Activated CD8-positive, alpha-beta memory T cell treated with anti-CD3 and anti-CD28 coated beads for 1 hour (primary cell): ENCODE measurements at places on chromosomes 16 and 17.

DNA sequence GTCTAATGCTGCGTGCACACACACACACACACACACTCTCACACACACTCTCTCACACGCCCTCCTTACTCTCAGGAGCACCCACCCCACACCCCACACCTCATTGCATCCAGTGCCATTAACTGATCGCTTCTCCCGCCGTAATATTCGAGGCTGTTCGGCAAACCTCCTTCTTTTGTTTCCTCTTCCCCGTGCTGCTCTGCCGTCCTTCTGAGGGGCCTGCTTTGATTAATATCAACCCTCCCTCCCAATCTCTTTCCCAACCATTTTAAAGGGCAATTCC, 156.2 kb upstream of the TNRC6C start:
- no peak for DNase-seq

DNA sequence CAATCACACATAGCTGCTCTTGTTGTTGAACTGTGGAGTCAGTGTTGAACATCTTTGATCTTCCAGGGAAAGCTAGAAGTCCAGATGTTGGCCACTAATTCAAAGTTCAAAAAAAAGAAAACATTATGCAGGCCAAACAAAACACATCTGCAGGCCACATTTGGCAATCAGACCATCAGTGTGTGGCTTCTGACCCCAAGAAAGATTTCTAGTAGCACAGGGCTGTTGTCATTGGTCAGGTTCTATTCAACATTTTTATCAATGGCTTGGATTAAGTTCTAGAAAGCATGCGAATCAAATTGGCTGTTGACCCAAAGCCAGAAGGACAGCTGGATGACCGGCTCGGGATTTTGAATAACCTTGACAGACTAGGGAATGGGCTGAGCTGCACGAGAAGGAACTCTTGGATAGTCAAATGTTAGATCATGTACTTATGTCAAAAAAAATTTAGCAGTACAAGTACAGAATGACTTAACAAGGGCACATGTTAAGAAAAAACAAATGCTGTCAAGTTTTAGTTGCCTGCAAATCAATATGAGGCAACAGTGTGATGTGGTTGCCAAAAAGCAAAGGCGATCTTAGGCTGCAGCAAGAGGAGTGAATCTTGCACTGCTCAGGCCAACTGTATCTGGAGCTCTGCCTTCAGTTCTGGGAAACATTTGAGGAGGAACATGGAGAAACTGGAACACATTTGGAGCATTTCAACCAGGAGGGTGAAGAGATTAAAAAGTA, 187.6 kb downstream of the RGS9 start:
- no peak for DNase-seq

DNA sequence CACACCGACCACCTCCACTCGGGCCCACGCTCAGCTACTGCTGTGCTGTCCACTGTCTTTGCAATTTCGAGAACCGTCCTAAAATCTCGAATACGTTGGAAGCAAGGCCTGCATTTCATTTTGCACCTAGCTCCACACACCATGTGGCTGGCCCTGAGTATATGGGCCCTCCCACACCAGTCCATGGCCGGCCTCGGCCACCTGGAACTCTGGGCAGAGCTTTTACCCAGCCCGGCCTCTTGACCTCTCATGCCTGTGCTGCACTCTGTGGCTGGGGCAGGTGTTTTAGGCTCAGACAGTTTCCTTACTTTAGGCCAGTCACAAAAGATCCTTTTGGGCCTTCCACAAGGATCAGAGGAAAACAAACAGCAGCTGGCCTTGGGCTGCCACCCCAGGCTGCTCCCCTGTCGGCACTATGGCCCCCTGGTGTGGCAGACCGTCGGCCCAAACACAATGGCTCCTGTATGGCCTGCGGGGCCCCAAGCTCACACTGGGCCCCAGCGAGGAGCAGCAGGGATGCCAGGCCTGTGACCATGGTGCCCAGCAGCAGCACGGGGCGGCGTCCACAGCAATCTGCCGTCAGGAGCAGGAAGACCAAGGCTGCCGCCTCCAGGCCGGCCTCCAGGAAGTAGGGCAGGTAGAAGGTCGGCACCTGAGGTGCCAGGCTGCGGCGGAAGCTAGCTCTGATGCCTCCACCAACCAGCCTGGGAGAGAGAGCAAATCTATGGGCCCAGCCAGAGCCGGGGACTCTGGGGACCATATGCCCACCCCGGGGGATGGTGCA, 2.5 kb downstream of the SLC22A31 start:
- DNase-seq = no peak

DNA sequence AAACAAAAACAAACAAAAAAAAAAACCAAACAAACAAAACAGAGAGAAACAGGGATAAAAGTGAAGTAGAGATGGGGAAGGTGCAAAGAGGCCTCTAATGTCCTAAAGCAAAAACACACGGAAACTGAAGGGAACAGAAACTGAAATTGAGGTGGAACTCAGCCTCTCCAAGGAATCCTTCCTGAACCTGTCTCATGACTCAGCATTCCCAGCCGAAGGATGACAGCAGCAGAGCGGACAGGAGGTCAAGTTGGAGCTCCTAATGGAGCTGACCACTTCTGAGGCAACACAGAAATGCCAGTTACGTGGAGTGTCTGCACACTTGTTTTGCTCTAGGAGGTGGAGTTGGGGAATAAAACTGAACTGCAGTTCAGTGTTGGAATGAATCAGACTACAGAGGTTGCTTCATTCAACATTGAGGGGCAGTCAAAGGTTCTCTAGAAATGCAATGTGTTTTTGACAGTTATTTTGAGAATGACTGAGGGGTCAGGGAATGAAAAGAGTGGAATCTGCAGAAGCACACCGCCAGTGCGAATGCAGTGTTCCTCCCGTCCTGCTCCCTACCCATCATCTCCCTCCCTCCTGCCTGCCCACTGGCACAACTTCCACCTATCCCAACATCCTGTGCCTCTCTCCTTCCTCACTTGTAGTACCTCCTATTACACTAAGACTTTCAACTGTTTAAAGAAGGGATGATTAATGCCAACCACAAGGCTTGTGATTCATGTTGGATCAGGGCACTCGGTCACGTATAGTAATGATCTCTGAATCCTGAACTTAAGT, 6.3 kb downstream of the UBE2O start:
- no peak for DNase-seq

GRCh38 chr16:3645108-3645503, 9.4 kb upstream of the DNASE1 start:
- no peak for DNase-seq

- DNase-seq = no peak
Observed at GRCh38 chr17:56727876-56728617, 105.7 kb downstream of the C17orf67 start.

DNA sequence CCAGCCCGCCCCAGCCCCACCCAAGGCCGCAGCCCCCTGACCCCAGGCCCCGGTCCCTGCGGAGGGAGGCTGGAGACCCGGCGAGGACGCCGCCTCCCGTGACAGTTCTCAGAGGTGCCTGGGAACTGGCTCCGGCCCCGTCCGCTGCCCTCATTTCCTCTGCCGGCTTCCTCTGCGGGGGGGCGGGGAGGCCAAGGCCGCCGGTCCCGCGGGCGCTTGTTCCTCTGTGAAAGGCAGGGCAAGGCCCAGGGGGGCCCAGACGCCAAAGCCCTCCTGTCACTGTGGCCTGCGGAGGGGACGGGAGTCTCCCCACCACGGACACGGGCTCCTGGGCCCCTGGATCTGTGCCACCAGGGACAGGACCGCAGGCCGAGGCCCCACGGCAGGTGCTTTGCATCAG, 5.0 kb upstream of the PVALEF start:
- DNase-seq = no peak

- DNase-seq = no peak
Observed at GRCh38 chr16:78405833-78406232, 306.4 kb downstream of the WWOX start.

GRCh38 chr16:85334718-85335583, 222.7 kb upstream of the CIBAR2 start:
- DNase-seq = no peak

DNA sequence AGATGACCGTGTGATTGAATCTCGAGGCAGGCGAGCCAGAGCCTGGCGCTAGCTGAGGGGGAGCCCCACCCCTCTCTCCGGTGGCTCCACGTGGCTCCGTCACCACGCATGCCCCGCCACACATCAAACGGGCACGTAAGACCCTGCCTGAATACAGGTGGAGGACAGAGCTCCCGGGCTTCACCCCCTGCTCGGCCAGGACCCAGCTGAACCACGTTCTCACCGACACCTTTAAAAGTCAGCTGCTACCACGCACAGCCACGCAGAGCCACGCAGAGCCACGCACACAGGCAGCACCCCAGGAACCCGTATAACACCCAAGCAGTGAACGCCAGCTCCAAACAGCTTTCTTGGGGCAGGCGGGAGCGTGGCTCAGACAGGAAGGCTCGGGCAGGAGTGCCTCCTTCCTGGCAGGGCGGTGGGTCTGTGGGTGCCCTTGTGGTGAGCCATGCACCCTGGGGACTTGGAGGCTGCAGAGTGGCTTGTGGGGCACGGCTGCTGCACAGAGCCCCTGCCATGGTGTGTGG, 4.4 kb downstream of the TMEM204 start:
- DNase-seq = no peak

GRCh38 chr17:2365132-2365531, 27.8 kb downstream of the SGSM2 start:
- no peak for DNase-seq

DNA sequence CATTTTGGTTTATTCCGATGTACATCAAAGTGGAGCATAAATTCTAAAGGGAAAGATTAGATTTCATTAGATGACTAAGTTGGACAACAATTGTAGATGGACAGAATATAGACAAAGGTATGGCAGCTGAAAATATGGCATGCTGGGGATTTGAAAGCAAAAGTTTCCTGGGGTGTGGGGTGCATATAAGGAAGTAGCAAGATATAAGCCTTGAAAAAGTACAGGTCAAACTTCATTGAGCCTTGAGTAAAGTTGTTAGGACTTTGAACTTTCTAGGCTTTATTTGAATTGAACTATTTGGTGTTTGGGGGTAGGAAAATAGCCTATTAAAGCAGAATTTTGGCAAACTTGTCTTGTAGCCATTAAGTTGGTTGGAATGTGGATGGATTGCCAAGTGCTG, 75.8 kb upstream of the KCNJ16 start:
- DNase-seq = no peak

DNA sequence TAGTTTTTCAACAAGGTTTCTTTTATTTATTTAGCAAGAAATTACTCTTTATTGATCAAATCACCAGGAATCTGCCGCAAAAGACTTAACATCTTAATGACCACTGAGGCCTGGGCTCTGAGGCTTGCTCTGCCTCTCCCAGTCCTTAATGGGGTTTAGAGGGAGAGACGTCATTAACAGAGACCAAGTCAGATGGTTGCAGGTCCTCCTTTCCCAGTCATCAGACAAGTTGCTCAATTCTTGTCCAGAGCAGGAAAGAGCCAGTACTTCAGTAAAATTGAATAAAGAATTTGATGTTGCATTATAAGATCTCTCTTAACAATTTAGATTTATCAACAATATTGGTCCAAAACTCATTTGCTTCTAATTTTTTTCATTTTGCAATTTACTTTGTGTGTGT, 2.0 kb downstream of the SEPHS2 start:
- no peak for DNase-seq

DNA sequence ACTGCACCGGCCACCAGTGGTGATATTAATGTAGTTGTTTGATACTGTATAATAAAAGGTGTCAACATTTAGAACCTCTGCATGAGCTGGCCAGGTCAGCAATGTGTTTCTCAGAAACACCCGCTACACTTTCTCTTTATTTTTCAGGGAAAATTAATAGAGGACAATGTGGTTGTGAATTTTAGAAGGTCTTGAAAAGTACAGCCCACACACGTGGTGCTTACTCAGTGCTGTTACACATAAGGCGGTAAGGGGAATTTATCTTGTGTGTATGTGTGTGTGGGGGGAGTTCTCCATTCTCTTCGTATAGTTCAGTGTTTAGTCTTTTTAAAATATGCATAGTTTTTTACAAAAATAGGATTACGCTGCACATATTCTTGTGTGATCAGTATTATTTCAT, 4.4 kb upstream of the ZFP1 start:
- no peak for DNase-seq

DNA sequence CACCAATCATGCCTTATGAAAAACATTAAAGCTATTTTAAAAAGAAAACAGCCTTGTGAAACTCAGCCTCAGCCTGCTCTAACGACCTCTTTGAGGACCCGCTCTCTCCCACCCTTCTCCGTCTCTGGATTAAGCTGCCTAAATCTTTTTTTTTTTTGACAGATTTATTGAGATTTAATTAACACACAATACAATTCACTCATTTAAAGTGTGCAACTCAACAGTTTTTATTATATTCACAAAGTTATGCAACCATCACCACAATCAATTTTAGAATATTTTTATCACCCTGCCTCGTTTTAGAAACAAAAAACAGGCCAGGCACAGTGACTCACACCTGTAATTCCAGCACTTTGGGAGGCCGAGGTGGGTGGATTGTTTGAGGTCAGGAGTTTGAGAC, 8.4 kb downstream of the CDR2L start:
- no peak for DNase-seq

GRCh38 chr16:49632795-49633184, 223.1 kb downstream of the ZNF423 start:
- DNase-seq = no peak

DNA sequence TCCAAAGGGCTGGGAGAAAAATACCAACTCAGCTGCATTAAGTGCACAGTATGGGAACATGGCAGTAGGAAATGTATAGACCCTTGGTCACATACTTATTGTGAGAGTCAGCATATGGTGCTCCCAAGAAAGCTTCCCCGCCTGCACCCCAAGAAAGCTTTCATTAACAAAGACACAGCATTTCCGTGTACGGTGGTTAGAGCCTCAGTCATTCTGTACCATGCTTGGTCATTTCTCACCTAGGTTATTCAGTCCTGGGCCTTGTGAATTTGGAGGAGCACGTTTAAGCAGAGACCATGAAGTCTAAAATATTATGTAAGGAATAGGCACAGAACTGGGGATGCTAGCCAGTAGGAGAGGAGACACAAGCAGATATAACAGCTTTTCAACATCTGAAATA, 56.1 kb downstream of the ESRP2 start:
- no peak for DNase-seq

DNA sequence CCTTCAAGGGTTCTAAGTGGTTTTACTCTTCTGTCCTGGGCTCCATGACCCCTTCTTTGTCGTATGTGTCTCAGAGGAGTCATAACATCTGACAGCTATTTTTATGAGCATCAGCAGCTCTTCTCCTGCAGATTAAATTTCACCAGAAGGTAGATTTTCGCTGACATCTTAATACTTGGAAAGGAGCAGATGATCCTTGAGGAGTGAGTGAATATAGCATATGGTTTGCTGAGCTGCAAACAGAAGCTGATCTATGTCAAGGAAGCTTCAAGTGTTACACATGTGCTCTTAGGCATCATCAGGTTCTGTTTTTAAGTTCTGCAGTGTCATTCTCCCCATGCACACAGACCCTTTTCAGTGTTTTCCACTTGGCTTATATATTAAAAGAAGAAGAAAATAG, 49.2 kb upstream of the MYH2 start:
- DNase-seq = no peak

- no peak for DNase-seq
Observed at GRCh38 chr17:63450551-63450950, 4.4 kb upstream of the CYB561 start.
